ENCODE measurements at places on chromosomes 1 and 21. TPM values are rescaled to one million over a fixed set of nuclear protein-coding genes. Genes with fewer than 3 reads are reported as not detected.

Gene TTLL10
- polyA plus RNA-seq, result not detected

Gene NEXN
- polyA plus RNA-seq, result 2.4 TPM

Gene SPATA45
- not detected for polyA plus RNA-seq

Gene C1orf141
- not detected for polyA plus RNA-seq

Gene MNDA
- polyA plus RNA-seq, result 3.8 TPM

Gene TNFSF18
- polyA plus RNA-seq, result not detected

Gene HES3
- not detected for polyA plus RNA-seq

Gene HPCAL4
- polyA plus RNA-seq, result not detected

DNA sequence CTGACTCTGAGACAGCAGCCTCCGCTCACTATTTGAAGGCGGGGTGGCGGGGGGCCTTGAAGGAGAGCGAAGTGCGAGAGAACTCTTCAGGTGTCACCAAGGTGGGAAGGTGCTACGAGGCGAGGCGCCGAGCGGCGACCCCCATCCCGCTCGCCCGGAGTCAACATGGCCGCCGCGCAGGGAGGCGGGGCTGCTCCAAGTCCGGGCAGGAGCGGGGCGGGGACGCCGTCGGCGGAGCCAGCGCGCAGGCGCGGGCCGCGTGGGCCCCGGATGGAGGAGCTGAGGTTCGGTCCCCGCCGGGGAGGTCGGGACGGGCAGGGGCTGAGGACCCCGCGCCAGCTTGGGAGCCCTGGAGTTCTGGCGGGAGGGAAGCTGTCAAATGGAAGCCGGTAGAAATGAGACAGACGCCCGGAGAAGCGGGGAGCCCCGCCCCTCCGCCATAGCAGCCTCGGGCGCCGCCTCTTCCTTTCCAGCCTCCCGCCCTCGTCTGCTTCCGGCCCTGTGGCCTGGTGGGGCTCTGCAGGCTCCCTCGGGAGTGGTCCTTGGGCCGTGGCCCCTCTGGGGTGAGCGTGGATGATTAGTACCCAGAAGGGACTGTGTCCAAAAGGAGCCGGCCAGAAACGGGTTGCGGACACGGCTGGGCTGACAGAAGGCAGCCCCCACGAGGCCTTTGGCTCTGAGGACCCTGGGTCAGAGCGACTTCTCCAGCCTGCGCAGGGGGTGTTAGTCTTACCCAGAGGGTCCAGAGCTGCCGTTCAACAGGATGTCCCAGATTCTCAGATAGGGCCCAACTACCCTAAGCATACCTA lies at the start of gene PIGV:
Gene PIGV (plus strand): TSS at position 245 of the 809 bp plus-strand sequence. CDS start 2,866 bp downstream, outside the sequence.
- peak; percentile 91 for DNase-seq

- no peak for DNase-seq
Observed at GRCh38 chr1:223033658-223034057, 109.4 kb downstream of the TLR5 start.

- DNase-seq, result no peak
Observed at GRCh38 chr1:8627728-8628127, 189.7 kb downstream of the RERE start.

- no peak for DNase-seq
Observed at GRCh38 chr21:24428591-24429199, 1178.6 kb downstream of the MRPL39 start.

GRCh38 chr1:248860007-248860406 lies 1.1 kb upstream of the ZNF692 start:
- DNase-seq, result no peak

DNA sequence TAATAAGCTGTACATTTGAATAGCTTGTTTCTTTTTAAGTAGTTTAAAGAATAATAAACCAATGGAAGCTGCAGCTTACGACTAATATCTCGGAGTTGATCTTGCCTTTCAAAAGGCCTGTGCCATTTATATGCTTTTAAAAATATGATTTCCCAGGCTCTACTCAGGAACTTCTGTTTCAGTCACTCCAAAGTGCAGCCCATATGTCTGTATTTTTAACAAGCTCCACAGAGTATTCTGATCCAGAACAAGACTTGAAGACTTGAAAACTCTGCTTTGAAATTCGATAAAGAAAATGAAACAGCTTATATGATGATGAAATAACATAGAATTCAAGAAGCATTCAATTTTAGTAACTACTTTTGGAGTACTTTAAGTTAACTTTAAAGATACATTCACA lies 79.1 kb upstream of the PLPPR4 start:
- DNase-seq, result no peak

DNA sequence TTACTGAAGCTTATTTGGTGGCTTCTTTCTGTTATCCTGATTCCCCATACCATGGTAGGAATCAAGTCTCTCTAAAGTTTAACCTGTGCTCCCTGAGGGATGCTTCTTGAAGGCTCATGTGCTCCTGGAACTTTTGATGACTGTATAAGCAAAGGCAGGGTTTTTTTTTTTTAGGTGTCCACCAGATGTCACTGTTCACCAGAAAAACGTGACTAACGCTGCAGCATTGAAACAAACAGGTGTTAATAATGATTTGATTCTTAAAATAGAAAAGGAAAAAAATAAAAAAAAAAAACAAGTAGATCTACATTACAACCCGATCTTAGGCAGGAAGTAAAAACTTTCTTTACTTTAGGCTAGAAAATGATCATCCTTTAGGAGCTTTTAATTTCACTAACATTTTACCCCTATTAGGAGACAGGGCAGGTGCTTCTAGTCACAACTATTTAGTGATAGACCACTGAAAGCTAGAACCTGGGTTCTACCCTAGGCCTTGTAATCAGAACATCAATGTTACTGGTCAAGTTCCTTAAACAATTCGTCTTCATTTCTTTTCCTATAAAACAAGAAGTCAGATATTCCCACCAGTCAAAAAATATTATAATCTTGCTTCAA lies 223.0 kb downstream of the PLA2G4A start:
- no peak for DNase-seq

DNA sequence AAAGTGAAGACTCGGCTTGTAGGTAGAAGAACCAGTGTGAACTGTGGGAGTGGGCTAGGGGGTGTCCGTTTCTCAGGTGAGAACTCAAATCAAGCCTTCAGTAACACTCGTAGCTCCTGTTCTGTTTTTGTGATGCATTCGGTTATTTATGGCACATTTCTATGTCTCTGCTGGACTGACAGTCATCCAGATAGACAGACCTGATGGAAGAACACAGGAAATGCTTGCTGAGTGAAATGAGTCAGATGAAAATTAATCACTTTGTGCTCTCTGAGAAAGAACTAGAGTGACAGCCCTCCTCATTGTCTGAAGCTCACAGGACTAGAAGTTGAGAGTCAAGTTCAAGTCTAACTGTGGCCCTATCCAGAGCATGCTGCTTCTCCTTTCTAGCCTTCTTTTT lies 360.1 kb upstream of the PLXNA2 start:
- no peak for DNase-seq

GRCh38 chr1:8443558-8444194 lies 125.8 kb downstream of the SLC45A1 start:
- DNase-seq, result no peak

DNA sequence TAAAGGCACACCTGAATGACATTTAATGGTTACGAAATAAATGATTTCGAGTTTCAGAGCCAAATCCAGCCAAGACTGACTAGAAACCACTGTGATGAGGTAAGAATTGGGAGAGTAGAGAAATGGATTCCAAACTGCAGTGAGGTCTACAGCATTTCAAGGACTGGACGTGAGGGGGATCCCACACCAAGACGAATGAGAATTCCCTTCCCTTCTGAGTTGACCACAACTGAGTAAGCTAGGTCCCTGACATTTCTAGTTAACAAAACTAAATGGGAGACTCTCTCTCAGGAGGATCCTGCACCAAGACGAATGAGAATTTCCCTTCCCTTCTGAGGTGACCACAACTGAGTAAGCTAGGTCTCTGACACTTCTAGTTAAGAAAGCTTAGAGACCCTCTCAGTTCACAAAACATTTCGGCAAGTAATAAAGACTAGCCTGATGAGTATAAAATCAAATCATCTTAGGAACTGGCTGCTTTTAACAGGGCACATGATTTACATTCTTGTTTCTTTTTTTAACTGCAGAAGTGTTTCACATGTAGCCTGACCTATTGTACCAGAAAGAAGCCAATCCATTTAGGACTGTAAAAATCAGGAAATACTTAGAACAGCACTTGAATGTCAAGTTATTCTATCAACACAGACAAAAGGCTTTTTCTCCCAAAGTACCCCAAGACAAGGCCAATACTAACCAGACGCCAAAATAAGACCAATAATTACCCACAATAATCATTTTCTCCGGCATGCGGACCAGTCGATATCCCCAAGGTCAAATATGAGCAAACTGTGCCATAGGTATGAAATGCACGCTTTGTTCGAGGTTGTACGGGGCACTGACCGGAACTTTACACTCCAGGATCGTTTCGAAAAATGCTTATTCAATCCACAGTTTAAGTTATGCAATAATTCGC lies 1.4 kb upstream of the SPATA1 start:
- DNase-seq, result peak; percentile 39

GRCh38 chr1:163275222-163275621 lies 46.5 kb upstream of the NUF2 start:
- no peak for DNase-seq

DNA sequence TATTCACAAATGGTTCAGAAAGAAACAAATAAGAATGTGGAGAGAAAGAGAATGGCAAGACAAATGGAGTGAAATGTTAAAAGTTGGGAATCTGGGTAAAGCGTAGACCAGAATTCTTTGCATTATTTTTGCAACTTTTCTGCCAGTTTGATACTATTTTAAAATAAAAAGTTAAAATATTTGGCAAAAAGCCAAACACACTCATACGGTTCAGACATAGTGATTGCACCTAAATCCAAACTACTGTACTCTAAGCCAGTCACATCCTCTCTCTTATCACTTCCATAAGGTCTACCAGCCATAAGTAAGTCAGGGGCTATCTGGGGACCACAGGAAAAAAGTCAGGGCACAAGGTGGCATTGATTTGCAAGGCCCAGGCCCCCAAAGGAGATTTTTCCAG lies 14.4 kb downstream of the STUM start:
- DNase-seq, result no peak

DNA sequence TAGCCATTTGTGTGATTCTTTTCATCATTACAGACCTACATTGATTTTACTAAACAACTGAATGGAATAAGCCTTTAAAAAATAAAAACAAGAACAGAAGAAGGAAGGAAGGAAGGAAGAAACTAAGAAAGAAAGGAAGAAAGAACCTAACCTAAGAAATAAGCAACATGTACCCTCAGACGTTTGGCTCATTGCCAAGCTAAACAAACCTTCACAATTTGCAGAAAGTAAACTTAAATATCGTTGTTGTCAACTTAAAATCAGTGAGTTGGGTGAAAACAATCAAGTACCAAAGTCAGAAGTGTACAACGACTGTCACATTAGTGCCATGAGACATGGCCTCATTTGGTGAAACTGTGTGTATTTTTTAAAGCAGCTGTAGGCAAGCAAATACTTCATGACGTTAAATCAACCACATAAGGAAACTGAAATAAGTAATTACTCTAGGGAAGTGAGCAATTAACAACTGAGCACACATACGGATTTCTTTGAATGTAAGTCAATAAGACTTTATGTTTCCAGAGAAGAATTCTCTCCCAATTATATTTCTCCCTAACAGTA lies 313.1 kb upstream of the TMPRSS15 start:
- no peak for DNase-seq

DNA sequence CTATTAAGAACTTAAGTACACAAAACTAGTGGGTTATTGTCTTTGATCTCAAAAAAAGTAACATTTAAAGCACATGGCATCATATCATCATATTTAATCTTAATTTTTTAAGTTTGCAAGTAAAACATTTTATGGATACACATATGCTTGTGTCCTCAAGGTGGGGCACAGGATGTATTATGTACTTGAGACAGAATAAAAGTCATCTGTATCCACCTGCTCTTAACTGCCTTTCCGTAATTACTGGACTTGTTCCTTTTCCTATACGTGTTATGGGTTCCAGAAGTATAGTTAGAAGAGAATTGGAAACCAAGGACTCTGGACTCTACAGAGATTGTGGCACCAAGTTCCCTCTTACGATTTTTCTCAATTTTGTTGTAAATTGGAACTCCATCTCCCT lies 79.4 kb downstream of the FCRL5 start:
- DNase-seq, result no peak

- DNase-seq, result no peak
Observed at GRCh38 chr21:42844411-42845113, 34.8 kb downstream of the WDR4 start.

DNA sequence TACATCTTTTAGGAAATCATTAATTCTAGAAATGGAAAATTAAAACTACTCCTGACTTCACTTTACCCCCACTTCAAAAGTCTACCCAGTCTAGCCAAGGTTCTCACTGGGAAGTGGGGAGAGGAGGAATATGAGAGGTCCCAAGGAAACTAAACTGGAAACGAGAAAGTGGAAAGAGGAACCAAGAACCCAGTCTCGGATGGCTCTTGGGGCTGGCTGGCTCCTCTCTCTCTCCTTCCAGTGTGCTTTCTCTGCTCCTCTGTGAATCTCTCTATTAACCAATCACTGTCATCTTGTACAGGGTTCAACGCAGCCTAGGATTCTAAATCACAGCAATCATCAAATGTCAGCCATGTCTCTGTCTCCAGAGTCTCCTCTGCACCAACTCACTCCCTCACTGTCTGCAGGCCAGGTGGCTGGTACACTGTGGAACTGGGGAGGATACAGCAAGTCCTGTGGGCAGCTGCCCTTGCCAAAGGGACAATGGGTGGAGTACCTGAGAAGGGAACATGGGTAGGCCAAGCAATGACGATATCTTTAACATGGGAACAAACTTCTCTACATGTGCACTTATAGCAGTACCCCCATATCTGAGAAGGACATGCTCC lies 33.7 kb downstream of the GNB1 start:
- DNase-seq, result no peak

GRCh38 chr1:207519505-207520399 lies 23.8 kb downstream of the CR1 start:
- DNase-seq, result peak; percentile 73

- no peak for DNase-seq
Observed at GRCh38 chr1:223209293-223209898, 66.3 kb upstream of the TLR5 start.

DNA sequence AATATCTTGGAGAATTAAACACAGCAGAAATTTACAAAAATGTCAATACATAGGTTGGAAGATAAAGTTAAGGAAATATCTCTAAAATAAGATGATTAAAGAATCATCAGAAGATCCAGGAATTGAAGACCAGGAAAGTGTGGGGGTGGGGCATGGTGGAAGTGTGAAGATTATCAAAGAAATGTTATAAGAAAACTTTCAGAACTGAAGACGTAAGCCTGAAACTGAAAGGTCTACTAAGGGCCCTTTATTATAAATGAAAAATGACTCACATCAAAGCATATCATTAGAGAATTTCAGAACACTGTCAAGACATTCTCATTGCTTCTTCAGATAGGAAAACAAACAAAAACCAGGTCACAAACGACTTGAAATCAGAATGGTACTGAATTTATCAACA lies 92.4 kb upstream of the DPT start:
- no peak for DNase-seq

GRCh38 chr1:112625696-112626095 lies 6.1 kb downstream of the CAPZA1 start:
- DNase-seq, result peak; percentile 37

Measured in liver (tissue), 10 donors.